ENCODE measurements at places on chromosomes 6 and 20.

GRCh38 chr6:118859517-118860064 is 34.4 kb upstream of the ASF1A start:
- DNase-seq, result no peak

DNA sequence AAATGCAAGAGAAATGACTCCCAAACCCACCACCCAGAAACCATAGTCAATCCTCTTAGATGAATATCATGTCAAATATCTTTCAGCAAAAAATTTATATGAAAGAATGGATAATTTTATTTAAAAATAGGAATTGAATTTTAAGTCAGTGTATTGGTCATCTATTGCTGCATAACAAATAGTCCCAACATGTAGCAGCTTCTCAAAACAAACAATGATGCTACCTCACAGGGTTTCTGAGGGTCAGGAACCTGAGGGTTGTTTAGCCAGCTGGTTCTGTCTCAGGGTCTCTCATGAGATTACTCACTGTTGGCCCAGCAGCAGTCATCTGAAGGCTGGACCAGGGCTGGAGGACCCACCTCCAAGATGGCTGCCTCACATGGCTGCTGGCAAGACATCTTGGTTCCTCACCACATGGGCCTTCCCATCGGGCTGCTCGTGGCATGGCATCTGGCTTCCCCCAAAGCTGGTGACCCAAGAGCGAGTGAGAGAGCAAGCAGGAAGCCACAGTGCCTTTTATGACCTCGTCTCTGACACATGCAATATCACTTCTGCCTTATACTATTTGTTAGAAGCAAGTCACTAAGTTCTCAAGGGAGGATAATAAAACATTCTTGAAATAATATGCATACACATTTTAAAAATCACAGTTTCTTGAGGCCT is 36.3 kb downstream of the BANF2 start:
- DNase-seq, result no peak

DNA sequence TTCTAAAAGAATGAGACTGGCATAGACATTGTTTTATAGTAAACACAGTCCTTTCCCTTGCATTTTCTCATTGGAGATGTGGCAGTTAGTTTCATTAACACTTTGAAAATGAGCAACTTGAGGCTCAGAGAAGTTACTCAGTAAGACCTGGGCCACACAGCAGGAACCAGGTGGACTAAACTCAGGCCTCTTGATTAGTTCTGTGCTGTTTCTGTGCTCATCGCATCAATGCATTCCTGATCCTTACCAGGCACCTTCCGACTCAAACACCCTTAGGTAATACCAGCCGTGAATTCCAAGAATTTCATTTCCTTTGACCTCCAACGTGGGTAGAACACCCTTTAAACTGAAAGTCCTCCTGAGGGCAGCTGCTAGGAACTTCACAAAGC is 362.8 kb downstream of the ESR1 start:
- DNase-seq, result no peak

DNA sequence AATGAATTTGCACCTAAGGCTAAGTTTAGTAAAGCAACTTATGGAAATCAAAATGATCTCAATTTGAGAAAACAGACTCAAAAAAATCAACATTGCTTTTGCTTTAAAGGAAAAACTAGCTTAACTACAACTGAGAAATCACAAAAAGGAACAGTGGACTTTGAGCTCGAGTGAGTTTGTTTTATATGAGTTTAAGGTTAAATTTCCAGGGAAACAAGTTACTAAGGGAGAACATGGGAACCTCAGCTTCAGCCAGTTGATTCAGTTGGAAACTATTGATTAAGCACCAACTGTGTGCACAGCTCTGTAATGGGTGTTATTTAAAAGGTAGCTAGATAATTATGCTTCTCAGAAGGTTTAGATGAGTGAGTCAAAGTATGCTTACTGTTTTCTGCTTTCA is 85.7 kb downstream of the TBC1D7 start:
- no peak for DNase-seq

DNA sequence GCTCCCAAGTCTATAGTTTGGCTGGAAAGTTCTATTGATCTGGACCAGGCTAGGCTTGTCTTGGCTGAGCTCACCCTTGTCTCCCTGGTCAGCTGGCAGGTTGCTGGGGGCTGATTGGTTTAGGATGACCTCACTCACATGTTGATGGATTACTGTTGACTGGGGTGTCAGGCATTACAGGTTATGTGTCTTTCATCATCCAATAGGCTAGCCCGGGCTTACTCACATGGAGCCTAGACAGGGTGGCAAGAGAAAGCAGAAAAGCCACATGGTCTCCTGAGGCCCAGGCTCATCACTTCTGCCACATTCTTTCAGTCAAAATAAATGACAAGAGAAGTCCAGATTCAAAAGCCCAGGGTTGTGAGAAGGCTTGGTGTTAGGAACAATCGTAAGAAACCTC is 103.5 kb downstream of the BFSP1 start:
- no peak for DNase-seq

DNA sequence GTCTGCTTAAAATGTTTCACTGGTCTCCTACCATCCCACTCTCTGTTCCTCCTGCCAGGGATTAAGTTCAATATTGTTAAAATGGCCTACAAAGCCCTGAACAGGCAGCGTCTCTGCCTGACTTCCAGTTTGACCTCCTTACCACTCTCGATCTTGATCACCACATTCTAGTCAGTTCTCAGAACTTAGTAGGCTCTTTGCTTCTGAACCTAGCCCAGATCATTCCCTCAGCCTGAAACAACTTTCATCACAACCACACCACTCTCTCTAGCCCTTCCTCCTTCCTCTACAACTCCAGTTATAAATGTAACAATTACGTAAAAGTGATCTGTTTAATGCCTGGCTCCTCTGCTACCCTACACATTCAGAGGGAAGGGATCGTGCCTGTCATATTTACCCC is 53.3 kb downstream of the ATG5 start:
- no peak for DNase-seq

GRCh38 chr6:63458480-63459115 is 113.7 kb upstream of the LOC128125822 start:
- no peak for DNase-seq

- no peak for DNase-seq
These were observed 754.1 kb downstream of the CBLN4 start for GRCh38 chr20:55251170-55251569.

DNA sequence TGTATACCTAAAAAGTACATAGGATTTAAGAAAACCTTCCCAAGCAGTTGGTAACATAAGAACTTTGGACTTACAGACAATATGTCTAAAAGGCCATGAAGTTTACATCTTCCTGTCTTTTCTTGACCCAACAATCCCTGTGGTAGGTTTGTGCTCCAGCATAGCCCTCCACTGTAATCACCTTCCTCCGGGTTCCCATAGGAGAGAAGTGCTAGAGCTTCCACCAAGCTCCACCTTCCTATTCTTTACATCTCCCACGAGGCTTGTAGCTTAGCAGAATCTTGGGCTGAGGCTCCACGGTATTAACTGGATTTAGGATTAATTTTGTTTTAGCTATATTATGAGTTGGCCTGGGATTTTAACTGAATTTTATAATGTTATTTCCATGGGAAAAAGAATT is 23.3 kb downstream of the ADGRG6 start:
- no peak for DNase-seq

GRCh38 chr6:88298066-88298845 is 132.1 kb upstream of the CNR1 start:
- DNase-seq, result no peak

DNA sequence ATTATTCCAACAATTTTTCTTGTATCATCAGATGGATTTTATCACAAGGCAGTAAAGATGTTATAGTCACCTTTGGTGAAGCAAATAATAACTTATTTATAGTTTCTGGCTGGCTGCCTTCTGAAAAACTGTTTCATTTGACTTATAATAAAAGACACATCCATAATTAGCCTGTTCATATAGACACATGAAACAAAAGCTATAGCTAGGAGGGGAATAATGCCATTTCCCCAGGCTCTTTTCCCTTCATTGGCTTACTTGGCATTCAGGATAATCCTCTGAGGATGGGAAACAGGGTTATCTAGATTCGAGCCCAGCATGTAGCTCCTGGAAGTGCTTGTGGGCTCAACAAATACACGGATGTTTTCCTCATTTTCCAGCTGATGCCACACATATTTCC is 17.5 kb downstream of the MMP24 start:
- DNase-seq, result no peak

DNA sequence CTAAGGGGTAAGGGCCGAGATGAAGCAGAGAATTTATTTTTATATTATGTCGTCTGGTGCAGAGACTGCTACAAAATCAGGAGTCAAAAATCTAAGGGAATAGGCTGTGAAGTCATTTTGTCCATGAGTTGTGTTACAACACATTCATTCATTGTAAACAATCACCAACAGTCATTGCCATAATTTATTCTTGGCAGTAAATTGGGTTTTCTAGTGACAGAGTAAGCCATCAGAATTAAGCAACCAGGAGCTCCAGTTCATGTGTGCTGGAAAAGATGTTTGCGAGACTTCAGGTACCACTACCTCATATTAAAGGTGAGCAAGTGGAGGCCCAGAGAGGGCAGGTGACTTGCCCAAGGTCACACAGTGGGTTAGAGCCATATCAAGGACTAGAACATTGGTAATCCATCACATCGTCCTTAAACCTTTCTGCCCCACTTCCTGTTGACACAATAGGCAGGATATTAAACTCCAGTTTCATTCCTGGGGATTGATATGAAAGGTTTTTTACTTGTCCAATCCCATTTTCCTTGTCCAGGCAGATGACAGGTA is 46.0 kb downstream of the E2F3 start:
- DNase-seq, result no peak

GRCh38 chr6:19754686-19755085 is 82.5 kb upstream of the ID4 start:
- DNase-seq, result no peak

Measured in AG10803 (cell line).